Activated CD8-positive, alpha-beta memory T cell treated with anti-CD3 and anti-CD28 coated beads, Interleukin-2, amount 50 U/mL, for 4 hours (primary cell): ENCODE measurements at places on chromosomes 2 and 18.

DNA sequence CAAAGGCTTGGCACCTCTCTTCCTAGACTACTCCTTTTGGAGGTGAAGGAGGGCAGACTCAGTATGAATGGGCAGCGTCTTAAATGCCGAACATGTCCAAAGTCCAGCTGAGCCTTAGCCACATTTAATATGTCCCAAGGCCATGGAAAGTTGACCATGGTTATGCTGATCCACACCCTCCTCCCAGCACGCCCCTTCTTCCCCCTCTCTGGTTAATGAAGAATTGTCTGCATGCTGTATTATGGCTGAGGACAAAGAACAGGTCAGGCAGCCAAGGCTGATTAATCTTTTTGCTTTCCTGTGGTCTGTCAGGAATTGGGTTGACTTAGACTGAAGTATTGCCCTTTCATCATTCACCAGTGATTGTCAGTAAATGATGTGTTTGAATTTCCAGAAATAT is 5.8 kb upstream of the MYOM1 start:
- DNase-seq: no peak

GRCh38 chr2:127170452-127171197 is 49.5 kb downstream of the CYP27C1 start:
- no peak for DNase-seq

DNA sequence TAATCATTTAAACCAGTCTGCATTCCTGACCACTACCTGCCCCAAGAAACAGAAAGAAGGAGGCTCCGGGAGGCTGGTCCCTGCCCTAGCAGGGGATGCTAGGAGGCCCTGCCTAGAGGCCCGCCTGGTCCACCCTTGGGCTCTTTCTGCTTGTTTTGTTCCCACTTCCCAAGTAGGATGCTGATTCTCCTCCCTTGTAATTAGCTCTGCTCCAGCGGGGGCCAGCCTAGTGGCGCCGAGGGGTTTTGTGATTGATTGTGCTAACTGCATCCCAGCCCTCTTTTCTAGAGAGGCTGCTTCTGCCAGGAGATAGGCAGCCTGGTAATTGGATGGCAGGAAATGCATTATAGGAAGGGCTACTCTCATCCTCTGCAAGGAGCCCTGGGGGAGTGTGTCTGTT is 220.0 kb downstream of the LOXHD1 start:
- no peak for DNase-seq

GRCh38 chr2:11480406-11480805 is 14.4 kb upstream of the E2F6 start:
- no peak for DNase-seq

DNA sequence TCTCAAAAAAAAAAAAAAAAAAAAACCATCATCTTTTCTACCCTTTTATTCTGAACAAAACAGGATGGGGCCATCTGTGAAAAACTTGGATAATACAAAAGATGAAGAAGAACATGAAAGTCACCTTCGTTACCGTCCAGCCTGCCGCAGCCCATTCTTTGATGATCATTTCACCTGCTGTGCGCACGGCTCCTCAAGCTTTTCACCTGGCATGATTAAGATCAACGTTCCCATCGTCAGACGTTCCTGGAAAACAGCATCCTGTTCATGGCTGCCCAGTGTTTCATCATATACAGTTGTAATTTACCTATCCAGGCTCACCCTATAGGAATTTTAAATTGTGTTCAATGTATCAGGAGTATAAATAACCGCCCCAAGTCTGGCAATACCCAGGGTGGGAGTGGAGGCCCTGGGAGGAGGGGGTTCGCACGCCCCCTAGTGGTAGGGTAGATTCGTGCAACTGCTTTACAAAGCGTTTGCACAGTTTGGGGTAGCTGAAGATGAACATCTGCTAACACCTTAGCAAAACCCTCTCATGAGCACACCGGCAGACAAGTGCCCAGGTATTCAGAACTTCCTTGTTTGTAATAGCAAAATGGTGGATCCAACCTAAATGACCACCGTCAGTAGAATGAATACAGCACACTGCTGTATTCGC is 49.0 kb upstream of the GLI2 start:
- no peak for DNase-seq

DNA sequence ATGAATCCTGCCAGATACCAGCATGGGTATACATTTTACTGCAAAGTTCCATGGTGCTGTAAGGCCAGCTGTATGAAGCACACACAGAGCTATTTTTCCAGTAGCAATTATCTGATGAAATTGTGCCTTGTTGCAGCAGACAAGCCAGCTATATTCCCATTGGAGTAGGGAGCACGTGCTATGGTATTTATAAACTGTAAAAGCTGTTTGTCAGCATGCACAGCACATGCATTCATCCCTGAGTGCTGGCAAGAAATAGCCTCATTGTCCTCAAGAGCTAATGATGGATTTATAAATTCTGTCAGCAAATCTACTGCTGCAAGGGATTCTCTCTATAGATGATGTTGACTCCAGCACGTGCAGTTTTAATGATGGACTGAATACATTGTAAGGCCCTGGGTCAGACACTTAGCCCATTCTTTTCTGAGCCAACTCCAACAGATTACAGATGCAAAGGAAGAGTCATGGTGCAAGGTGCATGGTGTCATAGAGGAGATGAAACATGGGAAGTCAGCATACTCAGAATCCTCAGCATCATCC is 61.7 kb downstream of the KCNS3 start:
- no peak for DNase-seq

- no peak for DNase-seq
These were observed 484.4 kb downstream of the ZNF804A start for GRCh38 chr2:185082749-185083148.

DNA sequence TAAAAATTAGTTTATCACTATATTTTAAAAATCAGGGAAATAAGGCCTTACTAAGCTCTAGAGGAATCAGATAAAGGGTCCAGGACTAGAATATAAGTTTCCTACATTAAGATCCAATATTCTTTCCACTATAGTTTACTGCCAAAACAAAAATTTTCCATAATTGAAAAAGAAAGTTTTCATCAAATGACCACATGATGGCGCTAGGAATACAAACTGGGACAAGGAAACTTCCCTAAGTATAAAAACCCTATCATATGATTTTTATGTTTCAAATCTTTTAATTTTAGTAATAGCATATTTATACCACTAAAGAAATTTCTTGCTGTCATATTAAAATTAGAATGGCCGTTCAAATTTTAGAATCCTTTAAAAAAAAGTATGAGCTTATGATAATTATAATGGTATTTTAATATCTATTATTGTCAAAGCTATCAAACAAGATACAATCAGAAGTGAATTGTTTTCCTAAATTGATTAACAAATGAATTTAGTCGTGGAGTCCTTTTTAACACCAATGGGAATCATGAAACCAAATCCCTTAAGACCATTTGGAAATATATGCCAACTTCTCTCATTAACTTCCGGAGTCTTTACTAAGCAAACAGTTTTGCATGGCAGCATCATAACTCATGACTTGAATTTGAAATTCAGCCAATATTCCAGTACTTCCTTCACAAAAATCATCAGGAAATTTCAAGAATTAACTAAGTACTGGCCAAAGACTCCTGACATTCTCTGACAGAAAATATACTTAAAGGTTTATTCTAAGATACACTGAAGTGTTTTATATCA is 70.3 kb downstream of the SCN1A start:
- DNase-seq: no peak

DNA sequence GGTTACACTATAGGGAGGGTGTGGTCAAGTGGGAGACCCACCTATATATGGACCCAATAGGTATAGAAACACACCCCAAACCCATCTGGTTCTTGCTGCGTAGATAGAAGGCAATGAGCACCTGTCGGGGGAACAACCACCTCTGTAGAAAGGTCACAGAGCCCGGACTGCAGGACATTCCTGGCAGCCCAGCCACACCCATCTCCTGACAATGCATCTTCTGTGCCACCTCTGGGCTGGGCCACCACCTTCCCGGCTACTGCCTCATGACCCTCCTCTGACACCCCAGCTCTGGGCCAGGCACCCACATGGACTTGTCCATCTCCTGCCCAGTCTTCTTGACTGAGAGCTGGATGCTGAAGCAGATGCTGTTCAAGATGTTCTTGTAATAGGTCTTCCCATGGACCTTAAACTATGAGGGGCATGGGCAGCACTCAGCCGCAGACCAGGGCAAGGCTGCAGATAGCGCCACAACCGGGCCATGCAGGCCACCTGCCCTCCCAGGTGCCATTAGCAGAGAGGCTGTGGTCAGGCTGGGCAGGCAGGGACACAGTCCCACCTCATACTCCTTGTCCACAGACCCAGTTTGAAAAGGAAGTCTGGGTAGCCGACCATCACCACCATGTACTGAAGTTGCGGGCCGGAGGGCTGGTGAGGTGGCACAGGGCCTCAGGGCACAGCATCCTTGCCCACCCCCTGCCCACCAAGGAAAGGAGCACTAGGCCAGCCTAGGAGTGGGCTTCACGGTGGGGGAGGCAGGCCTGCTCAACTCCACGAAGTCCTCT is 9.3 kb downstream of the ALPG start:
- no peak for DNase-seq

DNA sequence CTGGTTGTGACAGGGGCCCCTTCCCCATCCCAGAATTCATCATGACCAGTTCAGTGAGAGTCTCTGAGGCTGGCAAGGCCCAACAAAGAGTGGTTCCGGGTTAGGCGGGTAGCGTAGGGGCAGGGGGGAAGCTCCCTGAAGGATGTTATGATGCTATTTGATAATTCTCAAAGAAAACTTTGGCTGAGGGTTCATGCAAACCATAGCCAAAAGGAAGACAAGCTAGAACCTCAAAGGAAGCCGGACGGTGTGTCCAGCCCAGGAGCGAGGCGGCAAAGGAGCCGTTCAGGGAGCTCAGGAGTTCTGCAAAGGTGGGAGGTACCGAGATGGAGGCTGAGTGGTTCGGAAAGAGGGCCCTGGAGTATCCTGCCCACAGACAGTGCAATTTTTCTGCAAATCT is 226.8 kb upstream of the RAB6C start:
- no peak for DNase-seq

DNA sequence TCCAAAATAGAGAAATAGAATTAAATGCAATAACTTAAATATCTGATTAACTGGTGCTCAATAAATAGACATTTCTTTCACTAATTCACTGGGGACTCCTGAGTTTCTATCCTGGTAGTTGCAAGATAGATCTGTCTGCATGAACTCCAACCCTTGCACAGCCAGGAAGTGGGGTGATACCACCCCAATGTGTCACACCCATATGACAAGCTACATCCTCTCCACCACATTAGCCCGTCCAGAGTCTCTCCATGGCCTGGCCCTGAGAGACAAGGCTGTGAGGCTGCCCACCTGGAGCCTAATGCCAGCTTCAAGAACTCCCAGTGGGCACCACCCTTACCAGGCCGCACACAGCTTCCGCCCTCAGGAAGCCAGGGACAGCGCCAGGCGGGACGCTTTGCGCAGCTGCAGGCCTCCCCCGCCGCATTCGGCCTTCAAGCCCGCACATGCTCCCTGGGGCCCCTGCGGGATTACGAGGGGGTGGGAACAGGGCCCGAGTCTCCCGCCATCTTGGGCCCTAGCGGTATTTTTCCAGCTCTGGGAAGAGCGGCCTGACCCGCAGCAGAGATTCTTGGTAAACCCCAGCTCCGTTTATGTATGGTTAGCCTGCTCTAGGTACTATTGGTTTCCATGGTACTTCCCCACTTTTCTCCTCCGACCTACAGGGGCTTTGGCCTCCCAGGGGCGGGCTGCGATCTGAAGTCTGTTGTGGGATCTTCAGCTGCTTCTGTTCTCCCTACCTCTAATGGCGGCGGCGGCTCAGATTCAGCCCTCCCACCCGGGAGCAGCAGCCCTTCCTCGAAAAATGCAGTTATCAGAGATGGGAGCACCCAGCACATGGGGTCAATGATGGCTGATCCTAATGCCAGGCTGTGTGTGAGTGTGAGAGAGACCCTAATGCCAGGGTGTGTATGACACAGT is at the start of gene TDRD15:
TSS of gene TDRD15 (plus strand) at position 496 of the 921 bp plus-strand sequence. CDS start 13,500 bp downstream, outside the sequence.
- DNase-seq: no peak

- no peak for DNase-seq
These were observed 97.5 kb downstream of the ICA1L start for GRCh38 chr2:202774104-202774503.

DNA sequence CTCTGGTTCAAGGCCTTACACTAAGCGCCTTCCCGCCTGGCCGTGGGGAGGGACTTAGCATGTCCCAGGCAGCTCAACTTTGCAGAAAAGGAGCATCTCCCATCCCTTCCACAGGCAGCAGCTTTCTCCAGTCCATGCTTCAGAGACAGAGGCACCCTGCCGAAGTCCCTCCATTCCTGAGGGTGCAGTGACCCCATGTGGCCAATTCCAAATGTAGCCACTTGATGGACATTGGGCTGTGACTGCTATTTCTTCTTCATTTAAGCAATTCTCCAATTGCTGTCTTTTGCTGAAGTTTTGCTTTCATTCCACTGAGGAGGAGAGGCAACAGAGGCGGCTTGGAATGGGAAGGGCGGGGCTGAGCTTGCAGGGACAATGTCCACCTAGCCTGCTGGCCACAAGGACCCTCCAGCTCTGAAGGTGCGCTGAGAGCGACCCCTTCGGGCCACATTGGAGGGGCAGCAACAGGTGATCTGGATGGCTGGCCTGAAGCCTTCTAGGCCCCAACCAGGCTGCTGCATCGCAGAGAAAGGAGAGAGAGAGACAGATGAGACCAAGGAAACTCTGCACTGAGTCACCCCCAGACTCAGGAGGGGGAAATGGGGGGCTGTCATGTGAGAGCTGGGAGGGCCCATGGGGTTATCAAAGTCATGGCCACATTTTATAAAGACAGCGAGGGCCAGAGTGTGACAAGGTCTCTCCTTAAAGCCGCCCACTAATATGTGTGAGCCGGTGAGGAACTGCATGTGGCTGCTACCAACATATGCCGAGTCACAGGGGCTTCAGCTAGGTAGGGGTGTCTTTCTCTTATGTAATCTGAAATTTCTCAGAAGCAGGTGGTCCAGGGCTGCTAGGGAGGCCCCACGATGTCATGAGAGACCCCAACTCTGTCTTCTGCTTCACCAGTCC is 61.3 kb downstream of the LONRF2 start:
- DNase-seq: no peak

DNA sequence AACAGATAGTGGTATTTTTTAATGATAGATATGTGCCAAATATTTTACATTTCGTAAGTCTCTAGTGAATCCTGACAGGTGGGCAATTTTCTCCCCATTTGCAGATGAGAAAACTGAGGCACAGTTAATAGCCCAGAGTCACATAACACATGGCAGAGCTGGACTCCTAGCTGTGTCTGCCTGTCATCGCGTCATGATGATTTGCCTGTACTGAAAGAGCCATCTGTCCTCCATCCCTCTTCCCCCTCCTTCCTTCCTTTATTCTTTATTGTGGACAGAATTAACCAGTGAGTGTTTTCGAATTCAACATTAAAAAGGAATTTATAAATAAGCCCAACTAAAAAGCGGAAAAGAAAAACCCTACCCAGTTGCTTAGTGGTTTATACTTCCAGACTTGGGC is 3.2 kb downstream of the DNAJB2 start:
- no peak for DNase-seq

GRCh38 chr2:28594332-28595108 is 98.7 kb downstream of the PLB1 start:
- peak; percentile 89 for DNase-seq
